ENCODE measurements at places on chromosomes 5 and 9.

DNA sequence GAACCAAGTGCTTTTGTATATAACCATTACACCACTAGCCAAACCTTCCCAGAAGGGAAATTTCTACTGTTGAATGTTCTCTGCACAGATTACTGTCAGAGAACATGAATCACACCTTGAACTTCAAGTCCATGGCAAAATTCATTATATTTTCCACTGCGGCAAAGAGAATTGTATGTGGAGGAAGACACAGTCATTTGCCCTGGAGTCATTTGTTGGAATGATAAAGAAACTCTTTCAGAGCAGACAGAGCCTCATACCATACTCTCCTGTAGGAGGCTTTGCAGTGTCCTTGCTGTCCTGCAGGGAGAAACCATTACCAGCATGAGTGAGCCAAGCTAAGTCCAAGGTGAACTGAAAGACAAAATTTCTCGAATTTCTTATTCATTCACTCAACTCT is 369.0 kb downstream of the ARHGEF28 start:
- DNase-seq = no peak

DNA sequence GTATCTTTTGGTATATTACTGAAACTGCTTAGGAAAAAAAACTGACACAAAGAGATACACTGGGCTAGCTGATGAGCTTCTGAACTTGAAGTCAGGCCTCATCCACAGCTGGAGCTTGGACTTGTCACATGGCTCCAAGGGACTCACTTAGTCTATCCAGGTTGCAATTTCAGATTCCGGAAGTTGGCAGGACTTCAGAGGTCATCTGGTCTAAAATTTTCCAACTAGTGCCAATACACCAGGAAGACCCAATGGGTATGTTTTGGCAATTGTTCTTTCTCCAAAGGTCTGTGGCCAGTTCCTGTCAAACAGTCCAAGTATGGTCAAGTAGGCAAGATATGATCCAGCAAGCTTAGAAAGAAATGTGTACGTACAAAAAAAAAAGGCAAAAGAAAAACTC is 36.7 kb downstream of the MRPS27 start:
- no peak for DNase-seq

GRCh38 chr5:39654715-39655114 is 229.9 kb upstream of the DAB2 start:
- DNase-seq = no peak

- no peak for DNase-seq
Observed at GRCh38 chr5:92801911-92802310, 779.1 kb downstream of the NR2F1-AS1 start.

GRCh38 chr5:120926471-120926870 is 462.4 kb downstream of the PRR16 start:
- no peak for DNase-seq

- no peak for DNase-seq
Observed at GRCh38 chr9:120998111-120998510, 52.0 kb downstream of the C5 start.

GRCh38 chr9:85729882-85730281 is 11.9 kb downstream of the AGTPBP1 start:
- DNase-seq = no peak

GRCh38 chr5:127441799-127442484 is 75.5 kb upstream of the PRRC1 start:
- no peak for DNase-seq

GRCh38 chr9:26983340-26983739 is 22.1 kb downstream of the LRRC19 start:
- DNase-seq = no peak

- DNase-seq = no peak
Observed at GRCh38 chr9:93898502-93899426, 56.4 kb downstream of the BARX1 start.

DNA sequence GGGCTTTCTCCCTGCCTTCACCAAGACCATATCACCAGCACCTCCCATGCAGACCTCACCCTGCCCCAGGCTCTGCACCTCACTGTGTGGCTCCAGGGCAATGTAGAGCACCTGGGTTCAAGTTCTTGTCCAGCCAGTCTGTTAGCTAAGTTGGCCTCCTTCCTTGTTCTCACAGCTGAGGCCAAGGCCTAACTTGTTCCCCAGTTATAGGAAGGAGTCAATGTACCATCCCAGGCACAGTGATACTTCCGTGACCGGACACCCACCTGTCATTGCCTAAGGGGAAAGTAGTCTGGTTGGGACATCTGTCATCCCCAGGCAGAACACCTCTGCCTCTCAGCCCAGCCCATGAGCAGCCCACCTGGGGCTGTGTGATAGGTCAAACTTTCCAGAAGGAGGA is 14.4 kb upstream of the ARAP3 start:
- DNase-seq = no peak

GRCh38 chr9:20580673-20581072 is 41.6 kb downstream of the MLLT3 start:
- DNase-seq = no peak

DNA sequence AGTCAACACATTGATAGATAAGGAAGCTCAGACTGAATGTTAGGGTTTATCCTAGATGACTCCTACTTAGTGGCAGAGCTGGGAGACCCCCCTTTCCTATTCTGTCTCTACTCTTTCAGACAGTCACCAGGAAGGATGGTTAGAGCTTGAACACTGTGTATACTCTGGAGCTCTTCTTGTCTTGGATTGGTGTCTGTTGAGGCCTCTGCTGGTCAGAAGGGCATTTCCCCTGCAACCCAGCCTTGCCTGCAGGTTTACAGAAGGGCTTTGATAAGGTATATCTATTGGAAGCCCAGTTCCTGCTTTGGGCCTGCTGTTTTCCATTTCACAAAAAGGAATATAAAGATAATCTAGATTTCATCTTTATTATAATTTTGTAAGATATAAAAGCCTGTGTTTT is 71.8 kb downstream of the KDM4C start:
- DNase-seq = no peak

DNA sequence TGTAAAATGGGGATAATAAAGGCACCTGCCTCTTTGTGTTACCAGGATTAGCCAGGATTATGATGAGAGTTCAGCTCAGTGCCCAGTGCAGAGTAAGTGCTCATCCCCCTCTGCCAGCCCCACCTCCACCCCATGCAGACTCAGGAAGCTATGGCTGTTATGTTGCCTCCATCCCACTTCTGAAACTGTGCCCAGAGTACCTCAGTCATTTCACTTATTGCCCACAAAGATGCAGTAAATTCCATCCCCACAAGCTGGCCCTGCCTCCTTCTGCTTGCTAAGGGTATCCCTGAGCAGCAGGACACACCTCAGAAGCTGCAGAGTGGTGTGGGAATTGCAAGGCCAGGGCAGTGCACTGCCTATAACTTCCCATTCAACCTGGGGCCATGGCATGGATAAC is 415.1 kb downstream of the SPOCK1 start:
- no peak for DNase-seq

DNA sequence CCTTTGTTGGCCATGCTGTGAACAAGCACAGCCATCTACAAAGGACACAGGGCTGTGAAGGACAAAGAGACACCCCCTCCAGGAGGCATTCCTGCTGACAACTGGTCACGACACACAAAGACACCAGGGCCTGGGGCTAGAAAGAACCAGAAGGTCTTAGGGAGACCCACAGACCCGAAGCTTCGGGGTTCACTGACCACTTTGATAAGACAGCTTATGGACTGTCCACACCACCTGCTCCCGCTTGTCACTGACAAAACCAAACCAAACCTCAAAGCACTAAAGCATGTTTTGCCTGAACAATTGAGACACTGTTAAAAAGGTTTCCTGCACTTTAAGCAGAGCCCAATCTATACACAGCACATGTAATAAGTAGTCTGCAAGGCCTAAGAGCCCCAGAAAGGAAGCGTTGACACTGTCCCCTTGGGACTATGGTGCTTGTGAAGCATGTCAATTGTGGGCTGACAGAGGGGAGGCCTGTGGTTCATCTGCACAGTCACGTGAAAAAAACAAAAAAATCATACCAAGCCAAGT is 185.0 kb downstream of the GAPVD1 start:
- DNase-seq = no peak
